HFF-Myc (cell line): ENCODE measurements at places on chromosomes 6 and 20.

DNA sequence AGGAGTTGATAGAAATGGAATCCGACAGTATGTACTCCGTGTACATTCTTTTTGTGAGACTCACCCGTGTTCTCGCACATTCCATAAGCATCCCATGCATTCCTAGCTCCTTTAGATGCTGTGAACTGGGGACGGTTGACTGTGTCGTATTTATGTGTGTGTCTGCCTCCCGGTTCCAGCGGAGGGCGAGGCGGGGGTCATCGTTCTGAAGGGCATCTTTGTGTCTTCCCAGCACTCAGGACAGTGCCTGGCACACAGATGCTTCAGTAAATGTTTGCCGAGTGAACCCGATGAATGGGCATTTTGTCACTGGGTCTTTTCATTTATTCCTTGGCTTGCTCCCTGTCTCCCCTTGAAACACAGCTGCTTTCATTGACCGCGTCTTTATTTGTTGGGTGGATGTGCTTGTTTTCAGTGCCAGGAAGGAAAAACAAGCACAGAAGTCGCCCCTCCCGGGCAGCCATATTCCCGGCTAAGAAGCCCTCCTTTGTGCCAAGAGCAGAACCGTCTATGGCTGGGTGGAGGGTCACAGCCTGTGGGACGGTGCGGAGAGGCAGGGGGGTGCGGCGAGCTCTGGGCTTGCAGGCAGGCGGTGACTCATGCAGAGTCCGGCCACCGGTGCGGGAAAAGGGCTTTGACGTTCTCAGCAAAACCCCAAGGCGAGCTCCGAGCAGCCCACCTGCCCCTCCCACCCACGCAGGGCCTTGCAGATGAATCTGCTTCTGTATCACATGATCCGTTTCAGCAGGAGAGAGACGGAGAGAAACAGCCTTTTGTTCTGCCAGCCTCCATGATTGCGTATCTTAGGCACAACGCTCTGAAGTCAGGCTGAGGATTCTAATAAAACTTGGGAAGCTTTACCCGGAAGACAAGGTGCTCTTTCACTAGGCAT, 11.2 kb upstream of the PSMG4 start:
- peak; percentile 50 for DNase-seq

- DNase-seq, result no peak
These were observed 706 bp upstream of the TUBB2B start for GRCh38 chr6:3228046-3228671.

- DNase-seq, result no peak
These were observed 24.8 kb downstream of the PRIM2 start for GRCh38 chr6:57342148-57342669.

DNA sequence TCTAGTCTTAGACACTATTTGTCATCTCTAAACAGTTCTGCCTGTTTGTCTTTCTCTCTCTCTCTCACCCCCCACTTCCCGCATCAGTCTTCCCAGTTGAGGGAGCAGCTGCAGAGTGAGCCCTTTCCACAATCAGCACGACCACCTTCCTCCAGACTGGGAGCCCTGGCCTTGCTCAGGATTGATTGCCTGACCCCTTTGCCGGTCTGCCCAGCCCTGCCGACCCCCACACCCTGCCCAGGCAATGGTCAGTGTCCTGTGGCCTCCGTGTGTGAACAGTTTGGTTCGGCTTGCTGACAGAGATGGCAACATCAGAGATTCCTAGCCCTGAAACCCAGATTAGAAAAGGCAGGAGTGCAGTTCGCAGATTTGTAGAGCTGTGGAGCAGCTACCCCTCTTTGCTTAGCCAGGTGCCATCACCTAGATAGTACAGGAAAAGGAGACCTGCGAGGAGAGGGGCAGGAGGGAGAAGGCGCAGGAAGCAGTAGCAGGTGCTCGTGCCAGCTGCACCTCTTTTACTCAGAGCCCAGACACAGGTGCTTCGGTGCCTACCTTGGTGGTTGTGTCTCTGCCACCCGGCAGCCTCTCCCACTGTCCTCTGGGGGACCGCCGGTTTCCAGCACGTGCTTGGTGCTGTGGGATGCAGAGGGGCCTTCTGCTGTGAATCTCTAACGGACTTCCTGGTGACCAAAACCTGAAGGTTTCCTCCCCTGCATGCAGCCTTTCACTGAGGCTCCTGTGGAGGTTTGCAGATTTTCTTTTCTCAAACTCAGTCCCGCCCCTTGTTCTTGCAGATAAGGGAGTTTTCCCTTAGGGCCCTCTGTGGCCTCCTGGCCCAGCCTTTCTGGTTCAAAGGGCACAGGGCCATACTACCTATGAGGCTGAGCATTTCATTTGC, 92.4 kb downstream of the SCML4 start:
- DNase-seq, result no peak

DNA sequence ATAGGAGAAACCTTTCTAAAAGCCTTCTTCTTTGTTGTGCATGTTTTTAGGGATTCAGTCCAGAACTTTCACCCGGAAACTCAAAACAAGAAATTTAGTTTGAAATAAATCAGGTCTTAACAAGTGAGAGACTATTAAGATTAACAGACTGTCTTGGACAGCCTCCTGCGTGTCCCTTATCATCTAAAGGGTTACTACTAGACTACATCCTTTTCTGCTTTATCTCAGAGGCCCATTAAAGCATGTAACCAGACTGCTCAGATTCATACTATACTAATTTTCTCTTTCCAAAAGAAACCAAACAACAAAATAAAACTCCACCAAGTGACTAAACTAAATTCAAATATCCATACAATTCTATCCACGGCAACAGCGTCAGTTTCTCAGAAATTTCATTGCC, 173.8 kb downstream of the GMPR start:
- no peak for DNase-seq

DNA sequence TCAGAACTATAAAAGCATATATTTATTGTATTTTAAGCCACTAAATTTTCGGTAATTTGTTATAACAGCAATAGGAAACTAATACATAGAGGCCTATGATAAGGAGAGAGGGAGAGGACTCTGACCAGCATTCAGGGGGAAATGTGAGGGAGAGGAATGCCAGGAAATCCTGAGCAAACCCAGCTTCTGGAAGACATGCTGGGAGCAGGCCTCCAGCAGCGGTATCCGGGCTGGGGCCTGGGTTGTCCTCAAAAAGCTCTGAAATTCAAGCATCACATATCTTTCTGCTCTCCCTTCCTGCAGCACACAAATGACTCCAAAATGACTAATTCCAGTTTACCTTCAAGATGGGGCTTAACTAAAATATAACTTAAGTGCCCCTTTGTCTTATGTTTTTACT, 33.4 kb upstream of the RIMS1 start:
- no peak for DNase-seq

DNA sequence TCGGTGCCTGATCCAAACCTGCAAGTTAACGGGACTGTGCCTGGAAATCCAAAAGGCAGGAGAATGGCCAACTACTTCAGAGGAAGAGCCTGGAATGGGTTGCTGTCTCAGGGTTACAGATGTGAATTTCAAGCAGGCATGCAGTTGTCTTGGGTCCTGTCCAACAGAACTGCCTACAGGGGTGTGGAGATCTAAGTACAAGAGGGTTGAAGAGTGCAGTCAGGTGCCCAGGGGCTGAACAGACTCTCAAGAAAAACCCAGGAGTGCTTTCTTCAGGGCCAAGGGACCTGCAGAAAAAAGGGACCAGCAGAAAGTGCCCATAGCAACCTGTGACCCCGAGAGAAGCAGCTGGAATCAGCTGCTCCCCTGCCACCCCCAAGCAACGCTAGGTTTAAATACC, 71.0 kb downstream of the PREP start:
- no peak for DNase-seq
